Nephron progenitor cell (in vitro differentiated cells): ENCODE measurements at places on chromosomes 4 and X.

DNA sequence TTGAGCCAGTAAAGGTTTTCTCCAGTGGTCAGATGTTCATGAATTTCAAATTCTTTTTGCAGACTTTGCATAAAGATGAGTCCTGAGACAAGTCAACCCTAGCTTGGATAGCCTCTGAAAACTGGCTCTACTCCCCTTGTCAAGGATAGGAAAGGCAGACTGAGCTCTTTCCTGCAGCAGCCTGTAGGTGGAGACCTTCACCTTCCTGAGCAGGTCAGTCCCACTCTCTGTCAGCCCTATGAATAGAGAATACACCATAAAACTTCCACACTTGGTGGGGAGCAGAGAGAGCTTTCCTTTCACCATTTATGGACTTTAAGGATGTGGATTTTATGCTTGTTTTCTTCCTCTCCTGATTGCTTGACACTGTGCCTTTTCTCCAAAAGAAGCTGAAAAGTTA is 41.9 kb downstream of the PCDH19 start:
- peak; percentile 16 for DNase-seq

DNA sequence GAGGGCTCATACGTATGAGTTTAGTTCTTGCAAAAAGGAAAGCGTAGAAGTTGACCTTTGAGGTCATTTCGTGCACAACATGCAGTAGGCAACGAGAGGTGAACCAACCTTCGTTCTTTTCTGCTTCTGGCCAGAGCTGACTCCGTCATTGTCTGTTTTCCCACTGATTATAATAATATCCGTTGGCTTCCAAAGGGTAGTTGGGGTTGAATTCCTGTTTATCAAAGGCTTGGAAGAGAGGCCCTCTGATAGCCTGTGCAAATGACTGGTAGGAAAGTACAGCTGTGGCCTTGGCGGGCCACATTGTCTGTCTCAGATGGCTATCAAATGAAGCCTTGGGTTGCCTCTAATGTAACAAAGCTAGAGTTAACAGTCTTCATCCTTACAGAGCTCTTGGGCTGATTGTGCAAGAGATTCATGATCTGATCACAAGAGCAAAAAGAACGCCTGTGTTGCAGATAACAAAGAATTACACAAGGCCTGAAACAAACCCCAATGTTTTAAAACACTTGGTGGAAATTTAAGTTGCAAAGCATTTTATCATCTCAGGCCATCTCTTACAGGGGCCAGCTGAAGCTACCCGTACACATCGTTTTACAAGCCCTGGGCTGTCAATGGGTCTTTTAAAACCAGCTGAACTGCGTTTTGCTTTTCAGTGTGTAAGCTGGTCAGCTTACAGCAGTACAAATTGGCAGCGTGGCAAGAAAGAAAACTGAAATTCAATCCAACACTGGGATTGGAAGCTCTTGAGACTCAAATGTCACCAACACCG is 46.1 kb upstream of the FAM9C start:
- DNase-seq = no peak

GRCh38 chr4:143375326-143376073 is 38.8 kb downstream of the GAB1 start:
- DNase-seq = peak; percentile 16

- no peak for DNase-seq
Observed at GRCh38 chr4:37427193-37427592, 182.7 kb downstream of the NWD2 start.

- no peak for DNase-seq
Observed at GRCh38 chrX:67961516-67961915, 417.7 kb downstream of the AR start.
